ENCODE measurements at places on chromosomes 16 and 17. TPM values are rescaled to one million over a fixed set of nuclear protein-coding genes. Genes with fewer than 3 reads are reported as not detected.

DNA sequence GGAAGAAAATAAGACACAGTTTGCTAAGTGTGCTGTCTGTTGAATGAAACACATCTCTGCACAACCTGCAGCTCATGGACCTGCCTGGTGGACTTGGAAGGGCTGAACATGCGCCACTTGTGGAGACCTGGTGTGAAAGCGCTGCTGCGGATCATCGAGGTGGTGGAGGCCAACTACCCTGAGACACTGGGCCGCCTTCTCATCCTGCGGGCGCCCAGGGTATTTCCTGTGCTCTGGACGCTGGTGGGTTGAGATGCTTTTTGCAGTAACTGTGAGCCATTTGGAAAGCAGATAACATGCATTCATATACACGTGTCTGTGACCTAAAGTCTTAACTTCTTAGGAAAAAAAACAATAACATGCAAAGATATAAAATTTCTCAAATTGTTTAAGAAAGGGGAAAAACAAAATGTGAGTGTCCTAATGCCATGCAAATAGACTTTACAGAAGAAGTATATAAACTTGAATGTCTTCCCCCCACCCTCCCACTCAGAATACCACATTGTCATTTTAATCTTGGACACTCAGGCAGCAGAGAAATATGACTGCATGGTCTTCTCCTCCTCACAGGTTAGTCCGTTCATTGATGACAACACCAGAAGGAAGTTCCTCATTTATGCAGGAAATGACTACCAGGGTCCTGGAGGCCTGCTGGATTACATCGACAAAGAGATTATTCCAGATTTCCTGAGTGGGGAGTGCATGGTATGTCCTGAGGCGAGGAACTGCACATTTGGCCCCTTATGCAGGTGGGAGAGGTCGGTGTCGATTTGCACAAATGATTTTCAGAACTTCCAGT is 65.6 kb downstream of the SEC14L1 start:
- no peaks in the 10 kb centered on the region for H3K27me3 ChIP-seq
- H3K4me3 ChIP-seq = no peak overlapping the region
- H3K27ac ChIP-seq = no peak overlapping the region
- DNase-seq = no peak
- H3K36me3 ChIP-seq = peaks cover 60% of the 10 kb centered on the region

- H3K27me3 ChIP-seq = no peaks in the 10 kb centered on the region
- no peak overlapping the region for H3K4me3 ChIP-seq
- H3K4me1 ChIP-seq = no peaks in the 10 kb centered on the region
- no peak overlapping the region for H3K27ac ChIP-seq
- DNase-seq = peak; percentile 14
Measured at GRCh38 chr16:24041834-24042631, 206.2 kb downstream of the PRKCB start.

DNA sequence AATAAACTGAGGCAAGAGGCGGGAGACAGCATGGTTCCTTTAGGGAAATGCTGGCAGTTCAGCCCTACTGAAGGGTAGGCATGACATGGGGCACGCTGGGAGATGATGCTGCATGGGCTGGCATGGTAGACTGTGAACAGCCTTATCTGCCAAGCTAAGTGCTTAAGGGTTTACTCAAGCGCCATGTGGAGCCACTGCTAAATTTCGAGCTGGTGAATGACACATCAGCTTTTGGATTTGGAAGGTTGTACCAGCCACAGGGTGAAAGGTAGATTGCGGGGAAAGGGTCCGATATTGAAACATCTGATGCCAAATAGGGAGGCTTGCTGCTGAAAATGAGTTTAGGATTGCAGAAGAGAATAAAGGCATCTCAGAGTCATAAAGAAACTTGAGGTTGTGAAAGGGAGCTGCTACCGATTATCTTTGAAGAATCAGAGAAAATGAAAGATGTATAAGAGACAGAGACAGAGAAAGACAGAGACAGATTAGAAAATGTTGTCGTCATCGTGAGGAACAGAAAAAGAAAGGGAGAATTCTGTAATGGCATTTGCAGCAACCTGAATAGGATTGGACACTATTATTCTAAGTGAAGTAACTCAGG is 16.3 kb downstream of the PIK3R5 start:
- H3K4me3 ChIP-seq = no peak overlapping the region
- no peaks in the 10 kb centered on the region for H3K27me3 ChIP-seq
- H3K27ac ChIP-seq = no peak overlapping the region
- H3K36me3 ChIP-seq = no peaks in the 10 kb centered on the region
- no peak for DNase-seq

DNA sequence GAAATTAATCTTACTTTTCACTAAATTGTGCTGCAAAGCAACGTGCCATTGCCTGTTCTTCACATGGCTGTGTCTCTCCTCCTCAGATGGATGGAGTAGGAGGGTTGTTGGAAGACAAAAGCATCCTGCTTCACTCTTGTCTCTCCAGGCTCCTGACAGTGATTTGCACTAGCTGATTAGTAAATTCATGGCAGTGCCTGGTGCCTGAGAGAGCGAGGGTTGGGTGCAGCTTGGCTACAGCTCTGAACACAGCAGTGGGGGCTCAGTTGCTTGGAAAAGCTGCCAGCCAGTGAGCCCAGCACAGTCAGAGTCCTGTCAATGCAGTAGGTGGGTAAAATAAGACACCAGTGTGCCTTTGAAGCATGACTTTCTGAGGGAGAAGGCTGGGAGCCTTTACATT is 37.4 kb downstream of the CDH13 start:
- no peak for DNase-seq
- H3K4me3 ChIP-seq = no peak overlapping the region
- H3K27me3 ChIP-seq = no peaks in the 10 kb centered on the region
- no peaks in the 10 kb centered on the region for H3K36me3 ChIP-seq
- no peak overlapping the region for H3K27ac ChIP-seq

GRCh38 chr17:9948928-9949327 is 43.9 kb upstream of the RCVRN start:
- no peaks in the 10 kb centered on the region for H3K36me3 ChIP-seq
- no peak for DNase-seq
- no peaks in the 10 kb centered on the region for H3K27me3 ChIP-seq
- no peak overlapping the region for H3K4me3 ChIP-seq

GRCh38 chr17:2043785-2044184 is 2.0 kb downstream of the OVCA2 start:
- no peak overlapping the region for H3K4me3 ChIP-seq
- peaks cover 35% of the 10 kb centered on the region for H3K4me1 ChIP-seq
- peak; percentile 75 for DNase-seq

GRCh38 chr17:62716834-62717588 is 89.5 kb downstream of the MRC2 start:
- no peaks in the 10 kb centered on the region for H3K36me3 ChIP-seq
- no peak overlapping the region for H3K27ac ChIP-seq
- DNase-seq = no peak

- DNase-seq = peak; percentile 94
- no peaks in the 10 kb centered on the region for H3K36me3 ChIP-seq
- peak overlapping the region; percentile 73 for H3K27ac ChIP-seq
- peaks cover 11% of the 10 kb centered on the region for H3K27me3 ChIP-seq
- H3K4me1 ChIP-seq = peaks cover 22% of the 10 kb centered on the region
Measured at GRCh38 chr16:73228649-73229048, 180.7 kb upstream of the ZFHX3 start.

- H3K4me3 ChIP-seq = no peak overlapping the region
- no peaks in the 10 kb centered on the region for H3K27me3 ChIP-seq
- peaks cover 7% of the 10 kb centered on the region for H3K4me1 ChIP-seq
- H3K27ac ChIP-seq = no peak overlapping the region
- no peak for DNase-seq
- no peaks in the 10 kb centered on the region for H3K36me3 ChIP-seq
Measured at GRCh38 chr16:4675864-4676786, 17.2 kb upstream of the NUDT16L1 start.

GRCh38 chr16:74666425-74667254 is at the start of gene RFWD3:
RFWD3 (minus strand) TSS chr16:74666877; CDS start chr16:74661449, 5,428 bp downstream.
- peak within 1 kb of the TSS; percentile 81 for H3K4me3 ChIP-seq
- H3K4me1 ChIP-seq = no peaks in the 10 kb centered on the region
- H3K36me3 ChIP-seq = peaks cover 10% of the 10 kb centered on the region

GRCh38 chr17:75508931-75509361 is 6.4 kb downstream of the CASKIN2 start:
- no peaks in the 10 kb centered on the region for H3K27me3 ChIP-seq
- H3K27ac ChIP-seq = no peak overlapping the region
- DNase-seq = no peak
- H3K36me3 ChIP-seq = no peaks in the 10 kb centered on the region
- H3K4me1 ChIP-seq = peaks cover 14% of the 10 kb centered on the region

DNA sequence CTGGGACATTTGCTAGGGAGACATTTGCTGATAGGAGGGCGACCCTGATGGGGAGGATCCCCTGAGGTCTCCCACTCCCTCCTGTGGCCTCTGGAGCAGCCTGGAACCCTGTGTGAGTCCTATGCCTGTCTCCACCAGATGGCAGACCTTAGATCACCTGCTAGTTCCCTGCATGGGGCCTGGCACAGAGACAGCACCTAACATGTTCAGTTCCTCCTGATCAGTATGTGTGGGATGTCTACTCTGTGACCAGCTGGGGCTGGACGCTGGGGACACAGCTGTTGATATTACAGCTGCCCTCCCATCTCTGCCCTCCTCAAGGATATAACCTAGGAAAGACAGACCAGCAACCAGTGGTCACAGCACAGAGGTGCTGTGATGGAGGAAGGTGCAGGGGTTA is 1.1 kb upstream of the ADCY7 start:
- H3K27me3 ChIP-seq = no peaks in the 10 kb centered on the region
- H3K4me3 ChIP-seq = no peak overlapping the region
- peaks cover 21% of the 10 kb centered on the region for H3K4me1 ChIP-seq
- DNase-seq = no peak
- no peak overlapping the region for H3K27ac ChIP-seq

DNA sequence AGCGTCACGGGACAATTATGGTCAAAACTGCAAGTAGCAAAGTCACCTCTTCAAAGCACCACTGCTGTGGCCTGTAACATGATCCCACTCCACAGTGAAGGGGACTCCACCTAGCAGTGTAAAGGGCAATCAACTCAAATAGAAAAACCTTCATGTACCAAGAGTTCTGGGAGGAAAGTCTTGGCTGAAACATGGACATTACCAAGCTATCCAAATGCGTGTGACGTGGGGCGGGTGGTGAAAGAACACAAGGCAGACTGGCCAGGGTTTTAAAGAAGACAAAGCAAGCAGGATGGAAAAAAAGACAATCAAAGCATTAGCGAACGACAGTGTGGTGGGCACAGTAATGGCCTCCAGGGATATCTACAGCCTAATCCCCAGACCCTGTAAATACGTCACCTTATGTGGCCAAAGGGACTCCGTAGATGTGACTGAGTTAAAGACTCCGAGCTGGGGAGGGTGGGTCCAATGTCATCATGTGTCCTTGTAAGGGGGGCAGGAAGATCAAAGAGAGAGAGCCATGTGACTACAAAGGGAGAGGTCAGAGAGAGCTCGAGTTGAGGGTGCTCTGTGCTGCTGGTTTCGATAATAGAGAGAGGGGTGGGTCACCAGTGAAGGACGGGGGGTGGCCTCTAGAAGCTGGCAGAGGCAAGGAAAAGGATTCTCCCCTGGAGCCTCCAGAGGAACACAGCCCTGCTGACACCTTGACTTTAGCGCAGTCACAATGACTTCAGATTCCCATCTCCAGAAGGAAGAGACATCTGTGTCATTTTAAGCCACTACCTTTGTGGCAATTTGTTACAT is 6.0 kb downstream of the HSDL1 start:
- H3K36me3 ChIP-seq = no peaks in the 10 kb centered on the region
- H3K4me3 ChIP-seq = no peak overlapping the region
- H3K27me3 ChIP-seq = no peaks in the 10 kb centered on the region
- no peak overlapping the region for H3K27ac ChIP-seq

Gene SLC16A6
- total RNA-seq = 0.34 TPM

DNA sequence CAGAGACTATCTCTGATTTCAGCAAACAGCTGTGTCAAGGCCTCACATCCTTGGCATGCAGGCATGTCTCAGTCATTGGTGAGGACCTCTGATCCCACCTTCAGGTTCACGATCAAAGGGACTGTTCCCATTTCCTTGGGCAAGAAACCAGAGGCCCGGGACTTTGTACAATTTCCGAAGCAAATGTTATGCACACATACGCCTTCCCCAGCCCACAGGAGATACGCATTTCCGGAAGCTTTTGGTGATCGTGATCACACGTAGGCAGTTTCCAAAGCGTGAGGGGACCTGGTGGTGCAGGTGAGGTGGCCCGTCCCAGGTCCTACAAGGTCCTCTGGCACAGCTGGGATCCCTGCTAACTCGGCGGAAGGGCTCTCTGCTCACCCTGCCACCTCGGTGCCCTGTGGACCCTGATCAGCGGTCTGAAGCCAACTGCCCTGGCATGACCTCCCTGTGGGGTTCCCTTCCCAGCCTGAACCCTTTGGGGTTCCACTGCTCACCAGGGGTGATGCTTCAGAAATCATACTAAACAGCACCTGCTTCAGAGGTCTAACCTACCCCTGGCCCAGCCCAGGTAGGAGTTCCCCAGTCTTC is 28.8 kb upstream of the KLHDC4 start:
- no peak overlapping the region for H3K27ac ChIP-seq
- H3K4me3 ChIP-seq = no peak overlapping the region
- no peaks in the 10 kb centered on the region for H3K27me3 ChIP-seq
- no peak for DNase-seq

Gene CTRL
- 1.2 TPM for total RNA-seq

GRCh38 chr16:50299508-50300105 is 33.3 kb downstream of the ADCY7 start:
- no peaks in the 10 kb centered on the region for H3K27me3 ChIP-seq
- DNase-seq = no peak
- H3K27ac ChIP-seq = no peak overlapping the region
- no peak overlapping the region for H3K4me3 ChIP-seq

GRCh38 chr17:17954079-17954478 is 18.1 kb downstream of the TOM1L2 start:
- H3K36me3 ChIP-seq = no peaks in the 10 kb centered on the region
- no peak for DNase-seq
- H3K4me1 ChIP-seq = peaks cover 18% of the 10 kb centered on the region
- H3K4me3 ChIP-seq = no peak overlapping the region
- no peaks in the 10 kb centered on the region for H3K27me3 ChIP-seq

DNA sequence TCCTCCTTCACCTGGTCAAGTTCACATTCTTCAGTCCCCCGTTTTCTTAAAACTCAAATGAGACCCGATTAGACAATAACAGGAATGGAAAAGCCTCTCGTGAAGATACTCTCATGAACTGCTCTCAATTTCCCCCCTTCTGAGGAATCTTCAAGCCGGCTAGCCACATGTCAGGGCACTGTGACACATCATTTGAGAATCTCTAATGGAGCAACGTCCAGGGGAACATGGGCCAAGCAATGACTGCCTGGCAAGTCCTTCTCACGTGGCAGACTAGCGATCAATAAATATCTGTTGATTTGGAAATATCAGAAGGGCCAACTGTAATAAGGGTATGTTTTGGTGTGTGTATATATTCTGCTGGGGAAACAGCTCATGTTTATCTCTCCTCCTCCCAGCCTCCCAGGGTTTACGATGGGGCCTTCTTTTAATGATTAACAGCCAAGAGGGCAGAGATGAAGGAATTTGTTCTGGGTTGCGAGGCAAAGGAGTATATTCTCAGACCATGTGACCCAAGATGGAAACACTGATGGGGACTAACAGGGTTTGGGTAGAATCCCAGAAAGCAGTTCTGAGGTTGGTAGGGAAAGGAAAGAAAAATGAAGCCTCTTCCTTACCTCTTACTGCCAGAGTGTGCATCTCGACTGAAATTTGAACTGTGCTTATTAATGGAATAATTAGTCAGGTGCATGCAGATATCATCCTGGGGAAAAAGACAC is 21.4 kb downstream of the TTLL6 start:
- no peaks in the 10 kb centered on the region for H3K4me1 ChIP-seq
- no peaks in the 10 kb centered on the region for H3K36me3 ChIP-seq
- peaks cover 29% of the 10 kb centered on the region for H3K27me3 ChIP-seq

Measured in astrocyte (in vitro differentiated cells and primary cell).